Stimulated activated CD4-positive, alpha-beta T cell treated with anti-CD3 and anti-CD28 coated beads, Interleukin-4, amount 100 ng/mL, for 4 hours (primary cell): ENCODE measurements at places on chromosomes 5 and 9.

GRCh38 chr5:84286662-84287061 lies 98.0 kb downstream of the EDIL3 start:
- no peak for DNase-seq

DNA sequence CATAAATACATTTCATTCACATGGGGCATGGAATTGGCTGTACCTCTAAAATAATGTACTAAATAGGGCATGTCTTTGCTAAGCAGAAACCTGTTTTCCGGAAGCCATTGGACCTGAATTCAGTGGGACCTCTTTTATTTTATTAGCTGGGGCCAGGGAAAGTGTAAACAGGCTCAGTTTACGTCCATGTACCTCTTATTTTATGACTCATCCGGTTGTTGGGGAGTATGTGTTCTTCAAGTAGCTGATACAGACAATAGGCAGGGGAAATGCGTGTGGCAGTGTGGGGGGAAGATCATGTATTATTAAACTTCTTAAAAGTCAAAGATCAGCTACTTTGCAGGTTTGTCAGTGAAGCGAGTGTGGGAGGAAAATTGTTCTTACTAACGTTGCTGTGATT lies 1.4 kb upstream of the GDNF start:
- DNase-seq = no peak

DNA sequence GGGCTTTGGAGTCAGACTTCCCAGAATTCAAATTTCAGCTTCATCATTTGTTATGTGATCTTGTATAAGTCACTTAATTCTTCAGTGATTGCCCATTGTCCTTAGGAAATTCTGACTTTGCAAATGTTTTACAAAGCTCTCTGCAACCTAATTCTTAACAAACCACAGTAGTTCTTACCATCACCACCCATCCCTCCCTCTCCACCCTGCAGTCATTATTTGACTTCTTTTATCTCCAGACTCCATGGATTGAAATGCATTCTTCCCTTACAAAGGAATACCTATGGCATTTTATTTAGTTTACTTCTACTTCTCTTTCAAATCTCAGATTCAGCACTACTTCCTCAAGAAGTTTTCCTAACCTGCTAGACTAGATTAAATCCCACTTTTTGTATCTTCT lies 23.1 kb downstream of the SHLD3 start:
- DNase-seq = no peak

GRCh38 chr5:143396353-143396940 lies 7.0 kb downstream of the NR3C1 start:
- no peak for DNase-seq

- DNase-seq = no peak
These were observed 17.1 kb upstream of the FAM81B start for GRCh38 chr5:95374061-95374460.

- DNase-seq = no peak
These were observed 734.1 kb upstream of the DMAC1 start for GRCh38 chr9:8533681-8534080.

- no peak for DNase-seq
These were observed 98.0 kb downstream of the ENC1 start for GRCh38 chr5:74542482-74542881.

DNA sequence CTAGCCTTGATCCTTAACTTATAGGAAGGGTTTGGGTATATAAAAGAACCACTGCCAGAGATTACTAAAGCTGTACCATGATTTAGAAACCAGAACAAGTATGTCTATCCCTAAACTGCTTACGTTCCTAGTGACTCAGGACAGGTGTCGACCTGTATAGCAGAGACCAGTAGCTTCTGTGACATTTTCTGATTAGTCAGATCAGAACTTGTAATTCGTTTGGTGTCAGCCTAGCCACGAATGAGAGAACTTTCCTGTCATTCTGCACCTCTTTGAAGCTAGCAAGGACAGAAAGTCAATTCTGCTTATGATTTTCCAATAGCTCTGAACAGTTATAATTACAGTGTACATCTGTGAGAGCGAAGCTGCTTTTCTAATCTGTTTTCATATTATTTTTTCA lies 39.5 kb downstream of the PRKACG start:
- no peak for DNase-seq

GRCh38 chr5:76180814-76181805 lies 97.9 kb downstream of the SV2C start:
- no peak for DNase-seq

GRCh38 chr5:79931409-79931808 lies 59.7 kb downstream of the MTX3 start:
- no peak for DNase-seq

GRCh38 chr9:130453487-130453886 lies 8.7 kb downstream of the ASS1 start:
- DNase-seq = no peak

DNA sequence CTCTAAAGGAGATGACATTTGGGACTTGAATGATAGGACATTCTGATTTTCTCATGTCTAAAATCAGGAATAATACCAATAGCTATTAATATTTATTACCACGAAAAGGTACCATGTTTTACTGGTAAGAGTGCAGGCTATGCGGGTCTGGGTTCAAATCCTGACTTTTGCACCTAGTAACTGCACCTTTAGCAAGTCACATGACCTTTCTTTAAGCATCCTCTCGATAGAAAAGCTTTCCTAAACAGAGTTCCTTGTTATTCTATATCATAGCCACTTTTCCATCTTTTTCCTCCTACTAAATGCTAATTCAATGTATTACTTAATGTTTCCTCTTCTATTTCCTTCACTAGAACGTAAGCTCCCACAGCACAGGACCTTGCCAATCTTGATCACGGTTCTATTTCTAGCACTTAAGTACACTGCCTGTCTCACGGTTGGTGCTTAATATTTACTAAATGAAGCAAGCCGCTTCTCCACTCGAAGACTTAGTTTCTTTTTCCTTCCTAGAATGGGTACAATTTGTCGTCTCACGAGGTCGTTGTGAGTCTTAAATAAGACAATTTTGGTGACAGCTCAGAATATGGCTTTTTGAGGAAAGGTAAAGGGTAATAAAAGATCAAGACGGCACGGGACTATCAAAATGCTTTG lies 816 bp downstream of the RBM18 start:
- DNase-seq = no peak

DNA sequence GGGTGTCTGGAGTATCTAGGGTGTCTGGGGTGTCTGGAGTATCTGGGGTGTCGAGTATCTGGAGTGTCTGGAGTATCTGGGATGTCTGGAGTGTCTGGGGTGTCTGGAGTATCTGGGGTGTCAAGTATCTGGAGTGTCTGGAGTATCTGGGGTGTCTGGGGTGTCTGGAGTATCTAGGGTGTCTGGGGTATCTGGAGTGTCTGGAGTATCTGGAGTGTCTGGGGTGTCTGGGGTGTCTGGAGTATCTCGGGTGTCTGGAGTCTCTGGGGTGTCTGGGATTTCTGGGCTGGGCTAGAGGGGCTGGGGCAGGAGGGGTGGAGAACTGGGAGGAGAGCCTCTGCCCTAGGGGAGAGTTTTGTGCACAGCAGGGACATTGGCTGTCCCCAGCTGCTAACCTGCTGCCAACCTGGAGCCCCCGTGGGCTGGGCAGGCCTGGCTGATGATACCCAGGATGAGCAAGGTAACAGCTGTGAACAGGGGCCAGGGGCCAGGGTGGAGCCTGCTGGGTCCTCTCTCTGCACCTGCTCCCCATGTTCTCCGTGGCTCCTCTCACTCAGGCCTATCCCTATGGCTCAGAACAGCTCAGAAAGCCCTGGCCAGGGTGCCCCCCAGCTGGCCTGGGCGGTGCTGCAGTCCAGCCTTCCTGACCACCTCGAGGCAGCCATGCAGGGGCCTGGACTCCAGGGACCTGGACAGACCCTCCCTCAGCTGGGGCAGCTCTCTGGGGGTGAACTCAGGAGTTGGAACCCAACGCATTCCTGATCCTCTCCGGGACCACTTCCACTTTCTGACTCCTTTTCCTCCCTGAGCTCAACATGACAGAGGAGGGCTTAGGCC lies 29.9 kb downstream of the LHX3 start:
- no peak for DNase-seq

GRCh38 chr9:113475992-113476391 lies 12.5 kb downstream of the RGS3 start:
- no peak for DNase-seq

DNA sequence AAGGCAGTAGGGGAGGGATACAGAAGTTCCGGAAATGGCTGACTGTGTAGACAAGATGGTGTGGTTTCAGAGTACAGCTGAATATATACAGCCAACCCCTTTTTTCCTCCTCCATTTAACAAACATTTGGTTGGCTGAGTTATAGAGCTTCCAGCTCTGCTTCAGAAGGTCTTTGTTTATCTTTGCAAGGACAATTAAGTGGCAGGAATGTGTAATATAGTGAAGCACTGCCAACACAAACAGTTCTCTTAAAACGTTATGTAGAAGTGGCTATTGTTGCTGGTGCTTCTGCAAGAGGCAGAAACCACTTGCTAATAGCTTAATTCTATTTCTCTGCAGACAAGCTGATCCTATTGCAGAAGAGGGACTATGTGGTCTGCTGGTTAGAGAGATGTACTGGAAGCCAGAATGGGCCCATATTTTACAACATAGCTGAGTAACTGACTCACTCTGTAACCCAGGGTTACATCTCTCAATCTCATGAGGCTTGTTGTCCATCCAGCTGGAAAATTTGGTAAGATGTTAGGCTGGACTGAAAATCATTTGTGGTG lies 62.7 kb upstream of the OSMR start:
- no peak for DNase-seq

DNA sequence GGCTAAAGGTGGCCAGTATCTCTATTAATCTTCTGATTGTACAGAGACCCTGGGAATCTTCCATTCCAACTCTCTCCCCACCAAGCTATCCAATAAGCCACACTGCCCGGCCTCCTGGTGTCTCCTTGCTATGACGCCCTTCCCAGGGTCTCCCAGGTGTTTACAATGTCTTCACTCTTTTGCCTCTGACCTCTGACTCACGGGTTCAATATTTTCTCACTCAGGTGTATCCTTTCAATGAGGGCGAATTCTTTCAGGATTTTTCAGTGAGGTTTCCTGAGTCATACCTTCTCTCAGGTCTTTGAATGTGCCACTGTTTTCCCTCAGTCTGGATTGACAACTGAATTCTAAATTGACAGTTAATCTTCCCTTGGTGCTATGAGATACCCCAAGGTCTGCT lies 53.7 kb upstream of the IRX4 start:
- DNase-seq = no peak

- DNase-seq = no peak
These were observed 38.9 kb downstream of the ZNF608 start for GRCh38 chr5:124707520-124707919.

DNA sequence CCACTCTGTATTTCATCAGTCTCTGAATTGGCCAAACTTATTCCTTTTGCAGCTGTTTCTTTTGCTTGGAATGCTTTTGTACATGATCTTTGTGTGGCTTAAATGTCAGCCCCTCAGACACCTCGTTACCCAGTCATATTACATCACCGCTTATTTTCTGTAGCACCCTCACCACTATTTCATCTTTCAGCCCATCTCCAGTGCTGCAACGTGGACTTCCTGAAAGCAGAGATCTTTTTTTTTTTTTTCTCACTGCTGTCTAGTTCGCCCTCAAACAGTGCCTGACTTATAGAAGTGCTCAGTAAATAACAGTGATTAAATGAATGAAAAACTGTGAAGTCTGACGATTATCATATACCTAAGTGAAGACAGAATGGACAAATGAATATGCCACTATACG lies 835 bp downstream of the SRA1 start:
- DNase-seq = no peak

- DNase-seq = no peak
These were observed 182.9 kb downstream of the ARHGEF28 start for GRCh38 chr5:73808911-73809310.

DNA sequence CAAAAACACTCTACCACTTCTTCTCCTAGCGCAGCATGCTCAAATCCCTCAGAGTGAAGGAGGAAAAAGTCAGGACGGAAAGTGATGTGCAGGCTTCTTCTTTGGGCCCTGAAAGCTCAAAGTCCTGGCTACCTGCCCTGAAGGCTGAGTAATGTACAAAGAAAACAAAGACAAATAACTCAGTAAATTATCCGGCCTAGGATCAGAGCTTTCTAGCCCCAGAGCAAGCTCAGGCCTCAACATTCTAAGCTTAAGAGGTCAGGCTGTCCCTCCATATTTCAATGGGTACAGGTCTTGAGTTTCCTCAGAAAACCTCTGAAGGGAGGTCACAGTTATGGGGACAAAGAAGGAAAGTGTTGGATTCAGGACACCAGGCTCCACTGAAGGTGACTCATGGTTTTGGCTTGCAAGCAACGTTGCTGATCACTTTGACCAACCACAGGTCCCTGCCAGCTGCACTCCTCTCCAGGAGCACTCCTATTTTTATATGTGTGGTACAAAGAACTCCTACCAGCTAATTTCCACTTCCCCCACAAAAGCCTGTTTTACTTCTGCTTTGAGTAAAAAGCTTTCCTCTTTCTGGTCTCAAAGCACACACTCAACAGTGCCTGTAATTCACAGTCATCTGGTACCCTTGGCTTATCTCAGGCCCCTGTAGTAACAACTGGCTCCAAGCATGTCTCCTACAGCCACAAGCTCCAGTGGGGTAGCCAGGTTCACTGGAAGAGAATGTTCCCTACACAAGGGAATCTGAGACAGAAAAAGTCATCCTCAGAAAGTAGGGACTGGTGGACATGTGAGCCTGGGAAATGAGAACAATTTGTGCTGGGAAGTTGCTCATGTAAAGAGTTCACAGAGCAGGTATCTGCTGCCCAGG lies 115.7 kb downstream of the UGCG start:
- DNase-seq = no peak

GRCh38 chr9:110532908-110533665 lies 46.5 kb downstream of the SVEP1 start:
- no peak for DNase-seq
